CD8-positive, alpha-beta memory T cell (primary cell): ENCODE measurements at places on chromosomes 7 and 10. TPM values are rescaled to one million over a fixed set of nuclear protein-coding genes. Genes with fewer than 3 reads are reported as not detected.

- DNase-seq = no peak
Measured at GRCh38 chr7:31892099-31892829, 177.9 kb downstream of the PDE1C start.

DNA sequence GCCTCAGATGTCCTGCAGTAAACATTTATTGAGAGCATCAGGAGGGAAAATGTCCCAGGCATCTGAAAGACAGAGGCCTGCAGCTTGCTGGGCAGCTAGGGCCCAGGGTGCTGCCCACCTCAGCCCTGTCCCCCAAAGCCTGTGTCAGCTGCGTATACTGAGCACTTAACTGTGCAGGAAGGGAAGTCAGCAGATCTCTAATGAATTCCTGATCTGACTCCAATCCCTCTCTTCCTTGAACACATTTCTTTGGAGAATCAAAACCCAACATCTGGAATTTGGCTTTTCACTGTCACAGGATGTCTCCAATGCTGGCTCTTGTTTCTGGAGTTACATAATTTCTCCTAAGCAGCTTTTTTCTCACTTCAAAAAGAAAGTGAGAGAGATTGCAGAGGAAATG, 364.7 kb upstream of the NFE2L3 start:
- no peak for DNase-seq

The SCIN gene
- total RNA-seq = 0.35 TPM

DNA sequence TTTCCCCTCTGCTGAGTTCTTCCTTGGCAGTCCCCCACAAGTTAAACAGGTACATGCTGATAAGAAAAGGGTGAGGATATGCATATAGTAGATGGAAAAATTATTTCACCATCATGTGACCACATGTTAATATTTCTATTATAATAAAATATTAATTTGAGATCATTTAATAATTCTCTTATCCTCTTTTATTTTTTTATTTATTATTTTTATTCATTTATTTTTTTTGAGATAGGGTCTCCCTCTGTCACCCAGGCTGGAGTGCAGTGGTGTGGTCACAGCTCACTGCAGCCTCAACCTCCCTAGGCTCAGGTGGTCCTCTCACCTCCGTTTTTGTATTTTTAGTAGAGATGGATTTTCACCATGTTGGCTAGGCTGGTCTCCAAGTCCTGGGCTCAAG, 11.6 kb upstream of the GLI3 start:
- no peak for DNase-seq

GRCh38 chr7:121837462-121837861, 35.5 kb upstream of the PTPRZ1 start:
- DNase-seq = no peak

The ITIH5 gene
- total RNA-seq = not detected

DNA sequence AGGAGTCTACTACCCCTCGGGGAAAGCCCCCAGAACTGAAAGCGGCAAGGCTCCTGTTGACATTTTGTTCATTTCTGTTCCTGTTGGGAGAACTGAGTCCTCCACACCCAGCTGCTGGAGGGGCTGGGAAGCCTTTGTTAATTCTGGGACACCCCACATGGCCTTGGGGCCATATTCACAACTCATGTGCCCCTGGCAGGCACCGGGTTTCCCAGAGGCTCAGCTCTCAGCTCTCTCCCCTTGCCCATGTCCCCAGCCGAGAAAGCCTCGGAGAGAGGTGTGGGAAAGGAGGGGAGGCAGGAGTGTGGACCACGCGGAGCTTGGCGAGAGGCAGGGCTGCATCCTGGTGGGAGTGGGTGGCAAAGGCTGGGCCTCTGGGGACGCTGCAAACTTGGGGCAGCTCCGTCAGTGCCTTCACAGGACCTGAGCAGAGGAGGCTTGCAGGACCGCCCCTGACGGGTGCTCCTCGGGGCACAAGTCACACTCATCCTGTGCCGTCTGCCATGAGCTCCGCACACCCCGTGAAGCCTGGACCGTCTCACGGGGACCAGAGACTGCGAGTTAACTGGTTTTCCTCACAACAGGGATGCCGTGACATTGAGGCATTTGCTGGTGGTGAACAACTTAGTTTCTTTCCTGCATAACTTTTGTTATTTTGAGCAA, 140.9 kb downstream of the DNAJB6 start:
- no peak for DNase-seq

DNA sequence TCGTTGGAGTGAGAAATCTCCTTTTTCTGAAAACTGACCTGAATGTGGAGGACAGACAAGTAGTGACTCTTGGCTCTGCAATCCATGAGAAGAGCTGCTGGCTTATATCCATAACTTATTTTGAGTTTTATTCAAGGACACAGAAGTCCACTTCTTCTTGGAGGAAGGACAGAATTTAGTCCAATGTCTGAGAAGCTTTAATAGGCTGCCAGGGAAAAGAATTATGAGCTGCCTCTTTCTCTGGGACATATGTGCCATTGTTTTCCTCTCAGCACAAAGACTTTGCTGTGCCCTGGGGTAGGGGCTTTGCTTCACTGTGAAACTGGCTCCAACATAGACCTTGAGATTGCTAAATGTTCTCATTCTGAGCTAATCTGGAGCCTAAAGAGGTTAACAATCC, 20.5 kb upstream of the AOC1 start:
- DNase-seq = no peak

DNA sequence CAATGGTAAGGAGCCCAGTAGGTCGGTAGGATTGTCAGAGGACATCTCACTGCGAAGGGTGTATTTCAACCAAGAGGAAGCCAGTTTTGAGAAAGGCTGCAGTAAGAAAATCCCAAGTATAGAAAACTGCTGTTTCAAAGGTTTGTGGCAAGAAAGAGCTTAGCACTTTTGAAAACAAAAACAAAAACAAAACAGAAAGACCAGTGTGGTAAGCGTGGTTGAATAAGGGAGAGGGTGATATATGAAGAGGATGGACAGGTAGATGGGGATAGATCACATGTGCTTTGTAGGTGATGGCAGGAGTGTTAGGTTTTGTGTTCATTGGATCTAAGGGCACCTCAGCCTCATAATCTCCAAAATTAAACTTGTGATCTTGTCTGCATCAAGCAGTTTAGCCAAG, 141.6 kb upstream of the WNT16 start:
- no peak for DNase-seq

The CXCL12 gene
- not detected for total RNA-seq

DNA sequence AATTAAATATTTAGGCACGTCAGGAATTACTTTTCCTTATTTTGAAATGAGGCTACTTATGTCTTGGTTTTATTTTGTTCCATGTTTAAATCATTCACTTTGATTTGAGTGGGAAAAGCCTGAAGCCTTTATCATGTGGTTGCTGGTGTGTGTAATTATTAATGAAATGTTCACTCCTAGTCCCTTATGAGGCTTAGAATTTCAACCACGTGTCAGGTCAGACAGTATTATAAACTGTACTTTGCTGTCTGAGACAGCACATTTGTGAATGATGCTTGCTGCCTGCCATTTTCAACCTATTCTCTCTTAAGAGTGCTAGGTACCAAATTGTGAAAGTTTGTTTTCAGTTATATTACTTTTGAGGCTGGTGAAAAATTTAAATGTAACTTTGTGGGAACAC, 58.9 kb downstream of the COL17A1 start:
- DNase-seq = no peak

The MAP3K8 gene
- 40.3 TPM for total RNA-seq

The GIMAP4 gene
- total RNA-seq = 59.3 TPM

DNA sequence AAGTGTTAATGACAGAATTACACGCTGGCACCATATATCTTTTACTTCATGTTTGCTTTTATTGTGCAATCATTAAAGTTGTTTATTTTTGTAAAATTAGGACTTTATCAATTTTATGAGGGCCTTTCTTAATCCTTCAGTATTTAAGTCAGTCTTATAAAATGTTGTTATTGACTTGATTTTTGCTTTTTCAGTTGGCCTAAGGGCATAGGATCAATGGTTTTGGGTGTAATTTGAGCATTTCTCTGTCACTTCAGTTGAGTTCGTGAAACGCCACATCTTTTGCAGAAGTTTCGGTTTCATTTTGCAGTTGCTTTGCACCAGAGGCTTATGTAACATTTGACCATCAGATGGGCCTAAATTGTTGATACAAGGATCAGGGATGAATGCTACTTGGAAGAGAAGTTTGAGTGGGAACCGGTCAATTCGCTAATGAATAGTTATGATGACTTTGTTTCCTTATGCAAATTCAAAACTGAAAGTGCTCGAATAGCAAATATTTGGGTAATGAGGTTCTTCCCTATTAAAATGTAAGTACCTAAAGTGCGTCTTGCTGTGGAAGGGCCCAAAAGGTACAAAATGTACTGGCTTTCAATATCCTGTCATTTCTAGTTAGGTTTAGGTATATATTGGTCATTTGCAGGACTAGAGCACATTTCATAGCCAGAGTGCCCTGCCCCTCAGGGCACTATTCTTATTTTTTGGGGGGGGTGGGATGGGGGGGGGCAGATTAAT, 340.9 kb downstream of the LRMDA start:
- DNase-seq = no peak

GRCh38 chr7:37376386-37376785, 72.3 kb downstream of the ELMO1 start:
- DNase-seq = no peak

GRCh38 chr10:73997461-73997786, 492 bp upstream of the VCL start:
- DNase-seq = no peak

- no peak for DNase-seq
Measured at GRCh38 chr10:123097039-123097438, 38.7 kb upstream of the HMX3 start.

The LRRC72 gene
- total RNA-seq = not detected

GRCh38 chr10:25753776-25754175, 180.3 kb upstream of the MYO3A start:
- no peak for DNase-seq

The DRGX gene
- not detected for total RNA-seq

DNA sequence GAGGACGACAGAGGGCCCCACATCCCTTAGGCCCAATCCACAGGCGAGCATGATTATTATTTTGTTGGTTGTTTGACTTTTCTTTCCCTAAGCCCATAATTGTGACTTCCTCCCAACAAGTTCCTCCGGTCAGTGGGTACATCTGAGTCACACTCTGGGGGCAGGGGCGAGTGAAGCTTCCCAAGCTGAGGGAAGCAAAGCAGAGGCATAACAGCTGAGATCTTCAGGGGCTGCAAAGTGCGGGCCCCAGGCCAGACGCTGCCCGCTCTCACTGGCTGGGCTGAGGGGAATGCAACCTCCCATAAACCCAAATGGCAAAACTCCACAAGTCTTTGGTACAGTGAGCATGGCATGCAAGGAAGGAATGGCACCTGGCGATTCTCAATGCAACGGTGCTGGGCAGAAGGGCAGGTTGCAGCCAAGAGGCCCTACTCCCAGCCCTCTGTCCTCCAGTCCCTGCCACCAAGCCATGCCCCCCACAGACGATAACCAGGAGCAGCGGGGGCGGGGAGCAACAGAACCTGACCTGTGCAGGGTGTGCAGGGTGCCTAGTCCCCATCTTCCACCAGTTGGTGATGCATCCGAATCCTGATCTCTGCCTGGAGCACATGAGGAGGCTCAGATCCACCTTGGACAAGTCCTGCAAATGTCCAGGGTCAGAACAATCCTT, 25.3 kb downstream of the TNS3 start:
- DNase-seq = no peak

- DNase-seq = no peak
Measured at GRCh38 chr7:121753944-121754343, 119.0 kb upstream of the PTPRZ1 start.

GRCh38 chr7:128781126-128781525, 5.5 kb upstream of the OPN1SW start:
- DNase-seq = no peak

The GRID2IP gene
- 0.33 TPM for total RNA-seq
